ENCODE measurements at places on chromosomes 7 and 10.

DNA sequence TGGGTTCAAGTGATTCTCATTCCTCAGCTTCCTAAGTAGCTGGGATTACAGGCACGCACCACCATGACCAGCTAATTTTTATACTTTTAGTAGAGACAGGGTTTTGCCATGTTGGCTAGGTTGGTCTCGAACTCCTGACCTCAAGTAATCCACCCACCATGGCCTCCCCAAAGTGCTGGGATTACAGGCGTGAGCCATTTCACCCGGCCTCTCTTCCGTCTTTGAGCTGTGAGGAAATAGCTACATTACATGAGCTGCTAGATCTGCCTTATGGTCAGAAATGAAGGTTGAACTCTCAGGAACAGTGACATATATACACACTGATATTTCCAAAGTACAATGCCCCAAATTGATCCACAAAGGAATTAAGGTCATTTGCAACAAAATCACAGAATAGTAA is 2.4 kb downstream of the BLVRA start:
- DNase-seq = no peak

DNA sequence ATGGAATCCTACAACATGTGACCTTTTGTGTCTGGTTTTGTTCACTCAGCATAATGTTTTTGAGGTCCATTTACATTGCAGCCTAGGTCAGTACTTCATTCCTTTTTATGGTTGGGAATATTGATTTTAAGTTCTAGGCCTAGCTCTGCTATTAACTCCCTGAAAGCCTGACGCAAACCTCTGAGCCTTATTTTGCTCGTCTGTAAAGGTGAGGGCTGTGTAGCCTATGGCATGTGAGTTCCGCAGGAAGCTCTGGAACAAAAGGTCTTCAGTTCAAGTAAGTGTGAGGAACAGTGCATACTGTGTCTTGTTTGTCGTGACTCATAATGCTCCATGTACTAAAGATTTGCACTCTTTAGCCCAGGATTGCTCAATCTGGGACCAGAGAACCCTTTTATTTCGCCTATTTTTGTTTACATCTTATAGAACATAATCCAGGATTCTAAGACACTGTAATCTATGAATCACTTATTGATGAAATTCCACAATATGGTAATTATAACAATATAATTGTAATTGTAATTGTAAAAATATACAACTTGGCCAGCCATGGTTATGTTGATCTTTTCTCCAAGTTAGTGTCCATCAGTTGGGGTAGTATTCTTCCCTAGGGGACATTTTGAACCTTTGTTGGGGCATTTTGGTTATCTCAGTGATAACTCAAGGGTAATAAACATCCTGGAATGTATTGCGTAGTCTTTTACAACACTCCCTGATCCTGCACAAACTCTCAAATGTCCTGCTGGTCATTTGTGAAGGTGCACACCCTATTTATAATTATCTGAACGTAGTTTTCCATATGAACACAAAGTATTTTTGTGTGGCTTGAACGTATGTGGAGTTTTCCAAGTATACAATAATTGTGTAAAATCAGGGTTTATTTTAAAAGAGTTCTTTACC is 184.7 kb downstream of the VTI1A start:
- no peak for DNase-seq

DNA sequence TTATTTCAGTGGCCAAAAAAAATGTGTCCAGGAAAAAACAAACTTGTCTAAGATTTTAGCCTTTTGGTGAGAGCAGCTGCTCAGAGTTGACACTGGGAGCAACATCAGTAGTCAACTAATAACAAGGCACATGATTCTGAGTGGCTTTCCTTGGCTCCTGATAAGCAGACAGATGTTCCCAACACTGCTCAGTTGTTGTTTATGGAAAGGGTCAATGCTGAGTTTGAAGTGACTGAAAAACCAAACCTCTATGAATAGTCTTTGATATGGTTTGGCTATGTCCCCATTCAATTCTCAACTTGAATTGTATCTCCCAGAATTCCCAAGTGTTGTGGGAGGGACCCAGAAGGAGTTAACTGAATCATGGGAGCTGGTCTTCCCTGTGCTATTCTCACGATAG is 12.3 kb downstream of the DYDC1 start:
- no peak for DNase-seq

GRCh38 chr10:124025660-124026588 is 67.5 kb downstream of the CHST15 start:
- no peak for DNase-seq

All from hippocampal formation (tissue), 2 donors.